ENCODE measurements at places on chromosomes 12 and 14. TPM values are rescaled to one million over a fixed set of nuclear protein-coding genes. Genes with fewer than 3 reads are reported as not detected.

DNA sequence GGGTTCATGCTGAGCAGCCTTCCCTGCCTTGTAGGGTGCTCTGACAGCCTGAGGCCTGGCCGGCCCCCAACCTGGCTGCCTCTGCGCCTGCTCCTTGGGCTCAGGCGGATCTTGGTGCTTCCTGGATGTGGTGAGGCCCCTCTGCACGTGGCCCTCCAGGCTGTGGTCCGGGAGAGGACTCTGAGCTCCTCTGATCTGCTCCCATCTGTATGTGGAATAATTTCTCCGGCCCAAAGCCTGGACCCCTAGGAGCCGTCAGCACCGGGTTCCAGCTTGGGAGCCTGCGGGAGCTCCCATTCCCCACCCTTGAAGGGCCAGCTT is 21.3 kb upstream of the EIF2B2 start:
- no peak for DNase-seq

DNA sequence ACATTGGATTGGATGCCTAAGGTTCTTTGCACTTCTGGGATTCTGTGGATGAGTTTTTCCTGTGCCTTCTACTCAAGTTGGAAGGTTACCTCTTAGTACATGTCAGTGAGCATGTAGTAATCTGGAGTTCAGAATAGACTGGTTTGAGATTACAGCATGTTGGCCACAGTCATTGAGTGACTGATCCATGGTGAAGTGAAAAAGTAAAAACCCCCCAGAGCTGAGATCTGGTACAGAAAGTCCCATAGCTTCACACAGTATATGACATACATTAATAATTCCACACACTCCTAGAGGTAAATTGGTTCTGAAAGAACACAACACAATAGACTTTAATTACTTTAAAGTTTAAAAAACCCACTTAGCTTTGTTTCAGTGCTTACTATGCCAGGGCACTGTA is 11.9 kb upstream of the CCND2 start:
- no peak for DNase-seq

DNA sequence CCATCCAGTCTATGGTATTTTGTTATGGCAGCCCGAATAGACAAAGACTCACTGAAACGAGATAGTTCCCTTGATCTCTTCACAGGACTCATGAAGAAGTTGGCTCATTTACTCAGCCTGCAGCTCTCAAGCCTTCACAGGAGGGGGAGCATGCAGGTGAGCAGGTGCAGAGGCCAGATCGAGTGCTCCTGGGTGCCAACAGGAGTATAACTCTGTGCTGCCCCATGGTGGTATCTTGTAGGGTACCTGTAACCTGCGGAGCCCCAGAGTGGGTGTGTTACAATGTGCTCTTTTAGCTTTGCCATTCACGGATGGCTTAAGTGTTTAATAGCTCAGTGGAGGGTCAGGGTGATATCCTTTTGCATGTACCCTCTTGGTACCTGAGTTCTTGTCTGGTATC is 159.5 kb downstream of the METTL25 start:
- DNase-seq: no peak

GRCh38 chr14:37637341-37637740 is 41.9 kb downstream of the TTC6 start:
- no peak for DNase-seq

The LRRIQ1 gene
- 0.29 TPM for total RNA-seq

- DNase-seq: no peak
Observed at GRCh38 chr12:131084341-131085011, 130.8 kb downstream of the ADGRD1 start.
